ENCODE measurements at places on chromosomes 7 and 10. TPM values are rescaled to one million over a fixed set of nuclear protein-coding genes. Genes with fewer than 3 reads are reported as not detected.

Gene GTF2IRD1
- total RNA-seq = 1.2 TPM

DNA sequence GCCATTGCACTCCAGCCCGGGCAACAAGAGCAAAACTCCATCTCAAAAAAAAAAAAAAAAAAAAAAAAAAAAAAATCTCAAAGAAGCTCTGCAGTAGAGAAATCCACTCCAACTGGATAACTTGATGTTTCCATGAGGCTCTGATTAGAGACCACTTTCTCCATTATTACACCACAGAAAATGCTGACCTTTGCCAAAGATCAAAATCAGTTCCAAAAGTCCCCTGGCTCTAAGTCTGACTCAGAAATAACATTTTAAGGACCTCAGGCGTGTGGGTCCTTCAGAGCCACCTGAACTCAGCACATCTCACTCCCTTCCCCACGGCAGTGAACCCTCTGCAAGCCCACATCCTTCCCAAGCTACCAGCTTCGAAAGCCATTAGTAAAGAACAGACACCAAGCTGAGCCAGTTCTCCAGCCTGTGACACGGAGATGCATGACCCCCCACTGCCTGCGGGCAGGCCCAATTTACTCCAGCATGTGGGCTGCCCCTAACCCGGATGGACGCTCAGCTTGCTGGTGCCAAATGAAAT is 13.8 kb upstream of the TMEM120A start:
- peak; percentile 71 for DNase-seq

Gene SLC26A3
- total RNA-seq = not detected

GRCh38 chr10:76311752-76312636 is 880.6 kb downstream of the LRMDA start:
- DNase-seq = peak; percentile 14

Gene VIPR2
- 0.09 TPM for total RNA-seq

GRCh38 chr7:92489634-92490033 is 11.9 kb upstream of the ERVW-1 start:
- no peak for DNase-seq

DNA sequence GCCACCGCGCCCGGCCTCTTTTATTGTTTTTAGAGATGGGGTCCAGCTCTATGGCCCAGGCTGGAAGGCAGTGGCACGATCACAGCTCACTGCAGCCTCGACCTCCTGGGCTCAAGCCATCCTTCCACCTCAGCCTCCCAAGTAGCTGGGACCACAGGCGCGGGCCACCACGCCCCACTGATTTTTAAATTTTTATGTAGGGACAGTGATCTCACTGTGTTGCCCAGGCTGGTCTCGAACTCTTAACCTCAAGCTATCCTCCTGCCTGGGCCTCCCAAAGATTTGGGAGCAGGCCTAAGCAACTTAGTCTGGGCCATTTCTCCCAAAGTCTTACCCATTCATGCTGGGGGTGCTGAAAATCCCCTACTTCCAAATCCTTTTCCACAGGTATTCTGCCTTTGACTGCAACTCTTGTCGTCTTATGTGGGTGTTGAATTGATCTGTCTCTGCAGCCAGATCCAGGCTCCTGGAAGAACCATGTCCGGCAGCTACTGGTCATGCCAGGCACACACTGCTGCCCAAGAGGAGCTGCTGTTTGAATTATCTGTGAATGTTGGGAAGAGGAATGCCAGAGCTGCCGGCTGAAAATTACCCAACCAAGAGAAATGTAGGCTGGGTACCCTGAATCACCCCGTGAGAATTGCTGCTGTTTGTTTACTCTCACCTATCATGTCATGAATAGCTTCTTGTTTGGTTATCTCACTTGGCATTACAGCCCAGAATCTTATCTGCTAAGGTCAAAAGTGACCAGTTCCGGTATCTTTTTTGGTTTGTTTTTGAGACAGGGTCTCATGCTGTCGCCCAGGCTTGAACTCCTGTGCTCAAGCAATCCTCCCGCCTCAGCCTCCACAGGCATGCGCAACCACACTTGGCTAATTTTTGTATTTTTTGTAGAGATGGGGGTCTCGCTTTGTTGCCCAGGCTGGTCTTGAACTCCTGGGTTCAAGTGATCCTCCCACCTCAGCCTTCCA is 1.1 kb downstream of the ZDHHC4 start:
- no peak for DNase-seq

All from activated CD8-positive, alpha-beta T cell treated with anti-CD3 and anti-CD28 coated beads for 36 hours (primary cell).